ENCODE measurements at places on chromosomes 4 and X.

DNA sequence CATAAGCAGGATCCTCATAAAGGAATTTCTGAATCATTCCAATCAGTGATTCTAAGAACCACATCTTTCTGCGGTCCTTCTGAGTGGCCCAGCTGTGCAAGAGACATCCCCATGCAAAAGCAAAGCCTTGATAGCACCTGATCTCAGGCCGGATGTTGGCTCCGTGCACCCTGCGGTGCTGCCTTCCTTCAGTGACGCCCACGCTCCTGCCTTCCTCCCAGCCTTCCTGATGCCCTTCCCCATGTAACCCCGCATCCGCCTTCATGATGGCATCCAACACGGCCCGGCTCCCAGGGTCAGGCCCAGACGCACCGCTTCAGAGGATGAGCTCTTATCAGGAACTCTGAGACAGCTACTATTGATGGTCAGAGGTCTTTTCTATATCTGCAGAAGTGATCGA lies 20.4 kb upstream of the CYP4V2 start:
- no peak for DNase-seq

DNA sequence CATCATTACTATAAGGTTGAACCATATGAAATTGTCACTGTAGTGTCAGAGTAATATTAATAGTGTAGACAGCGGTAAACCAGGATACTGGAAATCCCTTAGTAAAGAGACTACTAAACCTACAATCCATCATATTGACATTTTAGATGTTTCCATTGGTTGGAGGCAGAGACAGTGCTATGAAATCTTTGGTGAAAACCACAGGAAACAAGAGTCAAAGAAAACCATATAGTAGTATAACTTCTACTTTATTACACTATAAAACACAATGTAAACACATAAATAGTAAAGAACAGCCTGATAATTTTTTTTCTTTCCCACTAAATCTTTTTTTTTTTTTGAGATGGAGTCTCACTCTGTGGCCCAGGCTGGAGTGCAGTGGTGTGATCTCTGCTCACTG lies 15.9 kb downstream of the RELL1 start:
- no peak for DNase-seq

- no peak for DNase-seq
Measured at GRCh38 chrX:153944140-153944799, at the start of gene RENBP. Gene RENBP (minus strand): TSS chrX:153944643. CDS start chrX:153944610, 33 bp downstream.

DNA sequence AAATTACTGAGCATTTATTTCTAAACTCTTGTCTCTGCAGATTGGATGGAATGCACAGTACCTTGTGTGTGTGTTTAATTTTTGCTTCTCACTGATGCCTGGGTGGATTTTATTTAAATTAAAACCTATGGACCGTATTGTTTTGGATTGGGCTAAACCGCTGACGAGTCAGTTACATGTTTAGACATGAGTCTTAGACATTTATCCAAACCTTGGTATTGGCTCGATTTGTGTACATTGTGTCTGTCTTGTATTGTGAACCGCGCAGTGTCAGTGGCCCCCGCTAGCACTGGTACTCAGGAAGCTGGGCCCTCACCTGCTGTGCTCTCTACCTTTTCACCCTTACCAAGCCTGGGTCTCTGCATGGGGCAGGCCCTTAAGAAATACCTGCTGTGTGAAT lies 40.8 kb upstream of the TADA2B start:
- DNase-seq = no peak

DNA sequence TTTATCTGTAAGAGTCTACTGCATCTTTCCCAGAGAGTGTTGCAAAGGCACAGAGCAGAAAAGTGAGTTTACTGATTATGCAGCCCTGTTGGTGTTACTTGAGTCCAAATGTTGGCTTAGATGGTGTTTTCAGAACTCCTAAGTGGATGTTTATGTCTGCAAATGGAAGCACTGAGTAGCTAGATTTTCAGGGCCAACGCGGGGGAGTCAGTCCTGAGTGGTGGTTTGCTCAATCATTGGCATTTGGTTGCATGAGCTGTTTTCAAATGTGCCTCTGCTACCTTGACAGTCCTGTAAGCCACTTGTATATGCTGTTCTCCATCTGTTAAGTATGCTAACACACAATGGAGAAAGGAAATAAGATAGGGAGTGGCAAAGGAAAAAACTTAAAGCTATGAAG lies 45.4 kb downstream of the MAMLD1 start:
- DNase-seq = peak; percentile 37

DNA sequence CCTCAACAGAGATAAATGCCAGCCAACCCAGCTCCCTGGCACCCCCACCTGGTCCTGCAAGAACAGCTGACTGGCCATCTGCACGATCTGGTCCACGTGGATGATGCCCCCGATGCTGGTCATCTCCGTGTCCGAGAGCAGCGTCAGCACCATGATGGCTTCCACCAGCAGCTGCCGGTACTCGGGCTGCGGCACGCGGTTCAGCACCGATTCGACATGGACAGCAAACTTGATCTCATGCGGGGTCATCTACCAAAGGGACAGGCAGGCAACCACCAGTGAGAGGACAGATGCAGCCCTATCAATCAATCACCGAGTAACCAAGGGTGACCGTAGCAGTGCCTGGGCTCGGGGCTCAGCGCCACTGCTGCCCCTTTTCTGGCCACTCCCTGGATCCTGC lies 89.8 kb downstream of the PHKA2 start:
- no peak for DNase-seq

All from fibroblast of pulmonary artery (primary cell).